Sciatic nerve (tissue), 2 donors: ENCODE measurements at places on chromosomes 6 and 20. TPM values are rescaled to one million over a fixed set of nuclear protein-coding genes. Genes with fewer than 3 reads are reported as not detected.

Gene SPEF1
- total RNA-seq: not detected

Gene RSPO4
- total RNA-seq: 0.94 TPM

Gene UBE2C
- 0.80 TPM for total RNA-seq

Gene ZNF311
- 2.1 TPM for total RNA-seq

Gene LTB
- 4.0 TPM for total RNA-seq

Gene ARG1
- 2.6 TPM for total RNA-seq

Gene RIMS1
- total RNA-seq: 3.4 TPM

- no peak for DNase-seq
Measured at GRCh38 chr6:17066610-17067009, 35.2 kb upstream of the STMND1 start.

DNA sequence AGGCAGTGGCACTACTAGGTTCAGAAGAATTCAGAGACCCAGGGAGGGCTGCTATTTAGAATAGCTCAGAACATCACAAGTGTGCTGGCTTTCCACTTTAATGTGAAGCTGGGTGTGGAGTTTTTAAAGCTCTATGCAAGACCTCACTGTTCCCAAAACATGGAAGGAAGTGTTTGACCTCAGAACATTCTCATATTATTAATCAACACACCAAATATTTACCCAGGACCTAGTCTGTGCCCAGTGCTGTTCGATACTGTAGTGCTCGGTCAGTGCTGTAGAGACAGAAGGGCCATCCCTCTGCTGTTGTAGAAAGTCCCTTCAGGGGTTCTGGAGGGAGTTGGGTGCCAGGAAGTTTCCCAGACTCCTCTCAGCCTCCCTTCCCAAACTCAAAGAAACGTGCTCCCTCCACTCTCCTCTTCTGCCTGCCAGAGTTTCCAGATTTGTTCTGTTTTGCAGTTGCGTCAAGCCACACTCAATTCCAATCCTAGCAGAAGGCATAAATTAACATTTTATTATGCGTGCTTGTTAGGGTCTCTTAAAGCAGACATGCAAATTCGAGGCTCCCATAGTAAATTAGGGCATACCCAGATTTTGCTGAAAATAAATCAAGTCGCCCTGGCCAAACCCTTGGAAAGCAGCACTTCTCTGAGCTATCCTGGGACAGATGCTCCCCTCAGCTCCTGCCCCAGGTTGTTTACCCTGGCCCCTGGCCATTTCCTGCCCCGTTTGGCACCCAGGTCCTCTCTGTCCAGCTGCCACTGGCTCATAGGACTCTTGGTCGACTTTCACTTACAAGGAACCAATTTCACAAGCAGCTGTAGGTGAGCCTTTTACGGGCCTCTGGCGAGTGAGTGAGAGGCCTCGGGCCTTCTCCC is 248.6 kb downstream of the HIVEP2 start:
- DNase-seq: no peak

DNA sequence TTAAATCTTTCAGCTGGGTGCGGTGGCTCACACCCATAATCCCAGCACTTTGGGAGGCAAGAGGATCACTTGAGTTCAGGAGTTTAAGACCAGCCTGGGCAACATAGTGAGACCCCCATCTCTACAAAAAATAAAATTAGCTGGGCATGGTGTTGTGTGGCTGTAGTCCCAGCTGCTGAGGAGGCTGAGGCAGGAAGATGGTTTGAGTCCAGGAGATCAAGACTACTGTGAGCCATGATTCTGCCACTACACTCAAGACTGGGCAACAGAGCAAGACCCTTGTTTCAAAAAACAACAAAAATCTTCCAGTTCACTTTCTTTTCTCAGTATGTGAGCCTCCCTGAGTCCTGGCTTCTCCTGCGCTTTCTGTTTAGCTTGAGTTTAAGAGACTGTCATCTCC is 7.9 kb downstream of the SDHAF4 start:
- DNase-seq: no peak

GRCh38 chr6:108667993-108668392 is 107.3 kb downstream of the FOXO3 start:
- DNase-seq: no peak

- DNase-seq: no peak
Measured at GRCh38 chr20:25227317-25227831, 20.5 kb upstream of the PYGB start.

DNA sequence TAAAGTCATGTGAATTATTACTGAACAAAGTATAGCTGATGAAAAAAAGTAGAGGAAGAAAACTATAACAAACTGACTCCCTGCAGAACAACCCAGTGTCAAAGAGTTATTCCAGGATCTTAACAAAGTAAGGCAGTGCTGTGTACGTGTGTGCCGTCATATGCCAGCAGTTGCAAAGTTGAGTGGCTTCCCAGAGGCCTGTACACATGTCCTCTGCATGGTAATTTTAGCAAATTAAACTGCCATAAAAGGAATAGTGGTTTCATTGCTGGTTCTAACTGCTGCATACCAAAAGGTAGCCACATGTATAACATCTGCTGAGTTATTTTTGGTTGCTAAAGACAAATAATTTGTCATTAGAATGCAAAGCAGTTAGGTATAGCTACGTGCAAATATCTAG is 44.8 kb downstream of the RIPOR2 start:
- DNase-seq: no peak

GRCh38 chr6:168457653-168457934 is 16.6 kb downstream of the SMOC2 start:
- DNase-seq: no peak

GRCh38 chr6:74752303-74752702 is 453.6 kb downstream of the COL12A1 start:
- DNase-seq: no peak

DNA sequence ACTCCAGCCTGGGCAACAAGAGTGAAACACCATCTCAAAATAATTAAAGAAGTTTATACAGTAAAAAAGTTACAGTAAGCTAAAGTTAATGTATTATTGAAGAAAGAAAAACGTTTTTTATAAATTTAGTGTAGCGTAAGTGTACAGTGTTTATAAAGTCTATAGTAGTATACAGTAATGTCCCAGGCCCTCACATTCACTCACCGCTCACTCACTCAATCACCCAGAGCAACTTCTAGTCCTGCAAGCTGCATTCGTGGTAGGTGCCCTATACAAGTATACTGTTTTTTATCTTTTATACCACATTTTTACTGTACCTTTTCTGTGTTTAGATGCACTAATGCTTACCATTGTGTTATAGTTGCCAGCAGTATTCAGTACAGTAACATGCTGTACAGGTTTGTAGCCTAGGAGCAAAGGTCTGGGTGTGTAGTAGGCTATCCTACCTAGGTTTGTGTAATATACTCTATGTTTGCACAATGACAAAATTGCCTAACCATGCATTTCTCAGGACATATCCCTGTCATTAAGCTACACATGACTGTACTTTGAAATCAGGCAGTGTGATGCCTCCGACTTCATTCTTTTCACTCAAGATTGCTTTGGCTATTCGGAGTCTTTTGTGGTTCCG is 16.7 kb downstream of the MGME1 start:
- no peak for DNase-seq

DNA sequence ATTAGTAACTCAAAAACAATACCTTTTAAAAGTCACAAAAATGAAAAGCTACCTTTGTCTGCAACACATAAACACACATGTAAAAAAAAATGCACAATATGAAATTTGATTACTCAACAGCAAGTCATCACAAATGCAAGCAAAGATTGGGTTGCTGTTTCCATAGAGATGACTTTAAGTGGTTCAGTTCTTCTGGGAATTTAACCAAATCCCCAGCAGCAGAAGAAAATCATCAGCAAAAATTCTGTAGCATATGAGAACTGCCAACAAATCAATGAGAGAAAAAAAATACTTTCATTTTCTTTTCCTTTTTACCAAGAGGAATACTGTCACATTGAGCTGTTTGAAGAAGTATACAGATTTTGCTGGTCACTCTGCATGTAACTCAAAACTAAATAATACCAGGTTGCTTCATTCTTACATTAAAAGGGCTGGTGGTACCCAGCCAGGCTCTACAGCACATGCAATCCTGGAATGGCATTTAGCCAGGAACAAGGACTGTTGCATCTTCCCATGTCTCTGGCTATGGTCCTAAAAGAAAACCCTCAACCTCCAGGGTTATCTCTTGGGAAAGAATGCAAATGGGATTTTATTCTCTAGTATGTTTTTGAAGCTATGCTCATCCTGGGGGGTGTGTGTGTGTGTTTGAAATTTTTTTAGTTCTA is 158.3 kb downstream of the OPRM1 start:
- no peak for DNase-seq

- DNase-seq: no peak
Measured at GRCh38 chr6:100620085-100620840, 155.5 kb upstream of the SIM1 start.

DNA sequence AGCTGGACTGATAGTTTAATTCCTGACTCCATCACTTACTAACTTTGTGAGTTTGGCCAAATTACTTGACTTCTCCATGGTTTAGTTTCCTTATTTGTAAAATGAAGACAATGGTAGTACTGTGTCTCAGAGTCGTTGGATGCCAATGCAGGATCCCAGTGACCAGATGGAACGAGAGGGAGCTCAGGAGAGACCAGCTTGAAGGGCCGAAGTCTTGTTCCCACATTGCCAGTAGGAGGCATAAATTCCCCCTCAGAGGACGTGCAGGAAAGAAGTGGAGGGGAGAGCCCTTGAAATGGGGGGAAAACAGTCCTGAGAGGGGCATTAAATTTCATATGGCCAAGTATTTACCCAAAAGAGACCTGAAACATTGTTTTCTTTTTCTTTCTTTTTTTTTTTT is 2.1 kb upstream of the MUC22 start:
- no peak for DNase-seq

DNA sequence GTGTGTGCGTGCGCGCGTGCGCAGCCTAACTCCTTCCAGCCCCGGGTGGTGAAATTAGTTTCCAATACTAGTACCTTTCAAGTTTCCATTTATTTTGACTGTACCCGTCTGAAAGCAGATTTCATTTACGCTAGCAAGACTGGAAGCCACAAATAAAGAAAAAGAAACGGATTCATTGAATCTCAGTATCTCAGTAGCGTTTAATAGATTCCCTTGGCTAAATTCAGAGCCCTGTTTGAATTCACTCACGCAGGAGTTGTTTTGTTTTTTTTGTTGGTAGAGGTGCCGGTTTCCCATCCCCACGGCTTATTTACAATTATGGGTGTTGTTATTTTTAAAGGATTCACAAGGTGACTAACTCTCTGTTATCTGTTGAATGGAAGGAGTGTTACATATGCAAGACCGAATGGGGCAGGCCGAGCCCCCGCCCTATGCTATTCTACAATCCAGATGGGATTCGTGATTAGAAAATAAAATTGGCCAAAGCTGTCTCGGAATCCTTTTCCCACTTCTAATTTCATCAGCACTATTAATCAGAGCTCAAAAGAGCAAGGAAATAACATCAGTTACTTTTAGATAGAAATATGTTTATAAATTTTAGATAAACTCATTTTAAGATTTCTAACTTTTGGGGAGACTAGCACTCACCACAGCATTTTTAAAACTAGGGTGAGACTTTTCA is 2.3 kb upstream of the INSM1 start:
- no peak for DNase-seq

- no peak for DNase-seq
Measured at GRCh38 chr20:6468423-6469116, 298.9 kb upstream of the BMP2 start.

- DNase-seq: no peak
Measured at GRCh38 chr20:16351415-16351814, 221.8 kb downstream of the KIF16B start.

- no peak for DNase-seq
Measured at GRCh38 chr20:15618110-15618509, 955.1 kb downstream of the KIF16B start.

DNA sequence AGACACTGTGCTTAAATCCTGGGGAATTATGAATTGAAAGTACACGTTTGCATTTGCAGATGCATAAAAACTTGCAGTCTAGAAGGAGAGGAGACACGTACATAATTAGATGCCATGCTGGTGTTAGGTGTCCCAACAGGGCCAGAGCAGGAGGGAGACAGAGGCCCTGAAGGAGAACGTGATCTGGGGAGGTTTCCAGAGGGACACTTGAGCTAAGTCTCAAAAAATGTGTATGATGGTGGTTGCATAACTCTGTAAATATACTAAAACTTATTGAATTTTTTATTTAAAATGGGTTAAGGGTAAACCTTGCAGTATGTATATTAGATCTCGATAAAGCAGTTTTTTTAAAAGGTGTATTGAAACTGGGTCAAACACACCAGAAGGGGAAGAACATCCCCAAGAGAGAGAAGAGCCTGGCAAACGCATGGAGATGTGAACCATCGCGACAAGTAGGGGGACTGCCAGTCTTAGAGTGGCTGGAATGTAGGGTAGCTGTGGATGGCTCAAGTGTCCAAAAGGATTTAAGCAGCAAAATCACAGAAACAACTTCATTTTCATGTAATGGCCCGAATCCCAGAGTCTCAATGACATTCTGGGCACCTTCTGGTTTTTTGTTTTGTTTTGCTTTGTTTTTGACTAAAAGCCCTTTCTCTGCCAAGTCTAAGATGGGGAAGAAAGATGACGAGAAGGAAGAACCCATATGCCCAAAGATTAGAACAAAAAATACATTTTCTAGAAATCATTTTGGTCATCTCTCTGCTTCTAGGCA is 15.3 kb downstream of the TRAF3IP2 start:
- no peak for DNase-seq
